Neural crest cell (in vitro differentiated cells): ENCODE measurements at places on chromosomes 2 and 18. TPM values are rescaled to one million over a fixed set of nuclear protein-coding genes. Genes with fewer than 3 reads are reported as not detected.

Gene ABCB11
- 0.07 and 0.11 TPM in 2 replicates for total RNA-seq

Gene ANKRD29
- 0.61 and 0.96 TPM in 2 replicates for total RNA-seq

Gene MC4R
- total RNA-seq: 0.19 TPM in 1 of 2 replicates, not detected in the other

Gene AGXT
- not detected in 2 replicates for total RNA-seq

DNA sequence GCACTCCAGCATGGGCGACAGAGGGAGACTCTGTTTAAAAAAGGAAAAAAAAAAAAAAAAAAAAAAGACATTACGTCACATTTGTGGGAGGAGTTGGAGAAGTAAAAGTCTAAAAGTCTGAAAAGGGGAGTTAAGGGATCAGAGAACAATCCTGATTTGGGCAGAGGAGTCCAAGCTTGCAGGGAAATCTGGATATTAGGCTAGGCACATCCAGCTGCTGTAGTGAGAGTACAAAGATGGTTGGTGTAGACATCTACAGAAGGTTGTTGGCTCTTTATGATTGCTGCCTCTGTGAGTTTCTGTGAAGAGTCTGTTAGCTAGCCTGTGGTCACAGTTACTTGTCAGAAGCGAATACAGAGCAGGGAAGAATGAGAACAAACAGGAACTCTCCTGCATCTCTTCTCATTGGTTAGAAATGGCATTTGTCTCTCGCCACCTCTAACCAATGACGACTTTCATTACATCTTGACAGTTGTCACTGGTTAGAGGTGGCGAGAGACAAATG lies 3.3 kb upstream of the OSBPL6 start:
- no peaks in the 10 kb centered on the region for H3K36me3 ChIP-seq
- H3K27ac ChIP-seq: no peak overlapping the region
- H3K4me1 ChIP-seq: peaks cover 18% of the 10 kb centered on the region
- H3K27me3 ChIP-seq: peaks cover 28% of the 10 kb centered on the region
- H3K4me3 ChIP-seq: no peak overlapping the region

- no peak overlapping the region for H3K4me3 ChIP-seq
- DNase-seq: peak; percentile 51
- no peaks in the 10 kb centered on the region for H3K36me3 ChIP-seq
- no peak overlapping the region for H3K27ac ChIP-seq
Measured at GRCh38 chr2:232365621-232366321, 12.8 kb upstream of the ALPP start.

DNA sequence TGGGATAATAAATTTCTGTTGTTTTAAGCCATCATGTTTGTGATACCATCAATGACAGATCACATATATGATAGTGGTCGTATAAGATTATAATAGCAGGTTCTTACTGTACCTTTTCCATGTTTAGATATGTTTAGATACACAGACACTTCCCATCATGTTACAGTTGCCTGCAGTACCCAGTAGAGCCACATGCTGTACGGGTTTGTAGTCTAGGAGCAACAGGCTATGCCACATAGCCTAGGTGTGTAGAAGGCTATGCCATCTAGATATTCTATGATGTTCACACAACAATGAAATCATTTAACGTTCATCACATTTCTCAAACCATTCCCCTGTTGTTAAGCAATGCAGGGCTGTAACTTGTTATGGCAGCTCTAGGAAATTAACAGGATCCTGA lies 132.9 kb upstream of the SH3BP4 start:
- no peak overlapping the region for H3K4me3 ChIP-seq
- no peaks in the 10 kb centered on the region for H3K27me3 ChIP-seq
- H3K27ac ChIP-seq: no peak overlapping the region

DNA sequence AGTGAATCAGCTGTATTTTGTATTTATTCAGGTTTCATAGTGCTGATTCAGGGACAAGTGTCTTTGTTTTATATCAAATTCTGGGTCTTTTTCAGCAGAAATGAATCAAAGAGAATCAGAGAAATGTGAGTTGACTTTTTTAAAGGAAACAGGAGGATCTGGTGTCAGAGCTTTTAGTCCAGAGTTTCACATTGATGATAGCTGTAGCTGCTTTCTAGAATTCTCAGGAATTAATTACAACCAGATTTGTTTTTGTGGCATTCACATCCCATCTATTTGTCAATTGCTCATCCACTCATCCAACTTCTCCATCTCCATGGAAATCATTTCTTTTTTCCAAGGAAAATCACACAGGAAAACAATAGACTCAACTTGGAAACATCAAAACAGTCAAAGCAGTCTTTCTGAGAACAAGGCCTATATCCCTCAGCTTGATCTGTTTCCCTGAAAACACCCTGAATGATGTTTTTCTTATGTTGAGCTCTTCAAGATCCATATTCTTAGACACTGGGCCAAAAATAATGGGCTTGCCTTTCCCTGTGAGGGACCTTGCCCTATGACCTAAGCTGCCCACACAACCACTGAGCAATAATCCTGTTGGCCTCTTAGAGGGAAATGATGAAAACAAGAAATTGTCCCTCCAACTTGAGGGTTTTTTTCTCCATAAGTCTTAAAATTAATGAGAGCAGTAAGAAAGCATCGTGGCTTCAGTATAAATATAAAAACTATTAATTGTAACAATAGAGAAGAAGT lies 249.5 kb upstream of the FN1 start:
- H3K4me1 ChIP-seq: peaks cover 39% of the 10 kb centered on the region
- H3K27me3 ChIP-seq: no peaks in the 10 kb centered on the region
- peak overlapping the region; percentile 54 for H3K27ac ChIP-seq
- no peaks in the 10 kb centered on the region for H3K36me3 ChIP-seq
- no peak overlapping the region for H3K4me3 ChIP-seq
- no peak for DNase-seq

DNA sequence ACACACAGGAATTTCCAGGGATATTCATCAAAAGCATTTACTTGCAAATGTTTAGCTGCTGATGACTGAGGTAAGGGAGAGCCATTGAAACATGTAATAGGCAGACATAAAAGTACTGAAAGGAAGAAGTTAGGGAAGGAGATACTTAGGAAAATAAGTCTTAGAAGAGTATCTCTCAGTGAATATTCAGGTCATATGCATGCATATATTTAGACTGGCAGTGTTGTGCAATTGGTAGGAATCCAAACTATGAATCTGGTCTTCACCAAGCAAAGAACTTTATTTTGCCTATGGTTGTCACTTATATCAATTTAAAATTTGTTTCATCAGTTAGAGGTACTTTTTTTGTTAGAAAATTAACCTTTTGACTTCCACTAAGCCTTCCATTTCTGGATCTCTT lies 1490.7 kb downstream of the SUCLG1 start:
- H3K4me1 ChIP-seq: no peaks in the 10 kb centered on the region
- no peak overlapping the region for H3K27ac ChIP-seq
- DNase-seq: no peak
- H3K4me3 ChIP-seq: no peak overlapping the region
- no peaks in the 10 kb centered on the region for H3K27me3 ChIP-seq
- H3K36me3 ChIP-seq: no peaks in the 10 kb centered on the region

- no peak for DNase-seq
- no peaks in the 10 kb centered on the region for H3K27me3 ChIP-seq
- H3K27ac ChIP-seq: peak overlapping the region; percentile 81
- H3K4me3 ChIP-seq: no peak overlapping the region
- no peaks in the 10 kb centered on the region for H3K36me3 ChIP-seq
Measured at GRCh38 chr2:213252206-213252605, 32.1 kb upstream of the SPAG16 start.

DNA sequence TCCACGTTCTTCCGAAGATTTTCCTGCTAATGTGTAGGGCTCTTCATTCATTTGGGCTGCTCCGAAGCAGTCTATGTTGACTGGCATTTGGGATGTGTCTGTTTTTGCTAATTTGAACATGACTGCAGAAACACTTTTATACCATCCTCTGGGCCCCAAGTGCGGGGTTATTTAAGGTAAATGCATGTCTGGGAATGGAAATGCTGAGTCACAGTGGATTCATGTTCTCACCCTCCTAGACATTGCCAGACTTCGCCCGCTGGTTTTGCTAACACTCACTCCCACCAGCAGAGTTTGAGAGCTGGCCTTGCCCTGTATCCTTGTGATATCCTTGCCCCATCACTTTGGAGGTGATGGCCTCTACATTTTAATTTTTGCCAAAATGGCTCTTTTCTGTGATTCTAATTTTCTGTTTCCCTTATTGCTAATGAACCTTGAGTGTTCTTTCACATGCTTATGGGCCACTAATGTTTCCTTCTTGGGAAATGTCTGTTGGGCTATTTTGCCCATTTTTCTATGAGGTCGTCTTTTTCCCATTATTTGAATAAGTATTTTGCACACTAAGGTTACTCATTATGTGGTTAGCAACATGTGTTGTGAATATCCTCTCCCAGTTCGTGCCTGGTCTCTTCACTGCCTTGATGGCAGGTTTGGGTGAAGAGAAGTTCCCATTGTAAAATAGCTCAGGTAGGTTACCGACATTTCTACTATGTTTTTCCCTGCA lies 204.1 kb downstream of the GLI2 start:
- H3K4me1 ChIP-seq: peaks cover 67% of the 10 kb centered on the region
- no peaks in the 10 kb centered on the region for H3K27me3 ChIP-seq

DNA sequence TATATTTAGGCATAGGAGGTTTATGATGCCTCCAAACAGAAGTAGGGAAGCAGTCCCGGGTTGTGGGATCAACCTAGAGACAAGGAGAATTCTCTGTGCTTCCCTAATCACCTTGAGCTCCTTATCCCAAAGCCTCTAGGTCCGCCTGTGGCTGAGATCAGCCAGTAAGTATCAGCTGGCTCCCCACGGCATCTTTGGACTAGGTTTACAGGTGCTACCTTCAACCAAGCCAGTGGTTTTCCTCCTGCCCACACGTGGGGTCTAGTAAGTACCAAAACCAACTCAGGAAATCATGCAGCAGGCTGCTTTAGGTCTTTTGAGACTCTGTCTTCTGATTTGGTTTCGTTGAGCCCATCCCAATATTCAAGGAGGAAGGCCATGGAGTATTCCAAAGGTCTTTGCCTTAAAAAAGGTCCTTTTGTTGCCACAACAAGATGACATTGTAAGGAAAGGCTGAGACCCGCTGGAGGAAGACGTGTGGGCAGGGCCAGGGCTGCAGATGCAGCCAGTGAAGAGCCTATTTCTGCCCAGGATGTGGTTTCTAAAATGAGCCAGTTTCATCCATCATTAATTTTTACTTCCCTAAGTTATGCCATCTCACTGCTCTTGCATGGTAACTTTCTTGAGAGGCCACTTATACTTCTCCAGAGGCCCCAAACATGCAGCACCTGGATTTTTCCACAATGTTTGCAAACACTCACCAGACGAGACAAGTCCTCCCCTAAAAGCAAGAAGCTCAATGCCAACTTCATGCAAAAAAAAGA lies 248.7 kb downstream of the RNF152 start:
- H3K4me1 ChIP-seq: no peaks in the 10 kb centered on the region
- no peaks in the 10 kb centered on the region for H3K36me3 ChIP-seq
- H3K4me3 ChIP-seq: no peak overlapping the region
- DNase-seq: no peak

DNA sequence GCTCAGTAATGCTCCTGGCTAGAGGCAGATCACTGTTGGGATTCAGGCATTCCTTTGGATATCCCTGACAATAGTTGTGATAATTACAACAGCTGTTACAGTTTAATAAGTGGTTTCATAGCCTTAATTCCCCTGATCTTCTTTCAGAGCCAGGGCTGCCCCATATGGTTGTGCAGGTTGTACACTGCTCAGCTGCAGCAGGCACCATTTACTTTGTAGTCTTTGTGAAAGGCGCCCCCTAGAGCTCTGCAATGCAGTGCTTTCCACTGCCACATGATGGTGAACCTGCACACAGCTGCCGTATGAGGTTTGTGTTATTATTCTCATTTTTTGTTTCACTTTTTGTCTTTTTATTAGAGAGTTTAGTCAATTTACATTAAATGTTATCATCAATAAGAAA lies 239.1 kb downstream of the KCNS3 start:
- no peak overlapping the region for H3K4me3 ChIP-seq
- H3K4me1 ChIP-seq: no peaks in the 10 kb centered on the region
- no peaks in the 10 kb centered on the region for H3K36me3 ChIP-seq
- no peaks in the 10 kb centered on the region for H3K27me3 ChIP-seq

DNA sequence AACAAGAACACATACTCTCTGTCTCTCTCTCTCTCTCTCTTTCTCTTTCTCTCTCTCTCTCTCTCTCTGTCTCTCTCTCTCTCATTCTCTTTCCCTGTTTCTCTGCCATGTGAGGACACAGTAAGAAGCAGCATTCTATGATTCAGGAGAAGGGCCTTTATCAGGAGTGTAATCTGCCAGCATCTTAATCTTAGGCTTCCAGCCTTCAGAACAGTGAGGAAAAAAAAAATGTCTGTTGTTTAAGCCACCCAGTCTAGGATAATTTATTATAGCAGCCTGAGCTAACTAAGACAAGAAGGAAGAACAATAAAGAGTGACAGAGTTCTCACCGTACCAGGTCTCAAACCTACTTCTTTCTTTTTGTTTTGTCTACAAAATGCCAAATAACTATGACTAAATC lies 399.4 kb downstream of the SOCS6 start:
- H3K27ac ChIP-seq: no peak overlapping the region
- DNase-seq: no peak
- H3K36me3 ChIP-seq: no peaks in the 10 kb centered on the region
- H3K27me3 ChIP-seq: no peaks in the 10 kb centered on the region

- no peak overlapping the region for H3K27ac ChIP-seq
- no peaks in the 10 kb centered on the region for H3K27me3 ChIP-seq
- H3K36me3 ChIP-seq: no peaks in the 10 kb centered on the region
- H3K4me1 ChIP-seq: peaks cover 42% of the 10 kb centered on the region
- no peak overlapping the region for H3K4me3 ChIP-seq
- no peak for DNase-seq
Measured at GRCh38 chr2:11534071-11534745, 363 bp downstream of the GREB1 start.

- H3K36me3 ChIP-seq: no peaks in the 10 kb centered on the region
- no peak for DNase-seq
- no peak overlapping the region for H3K27ac ChIP-seq
- H3K4me1 ChIP-seq: no peaks in the 10 kb centered on the region
- no peak overlapping the region for H3K4me3 ChIP-seq
- no peaks in the 10 kb centered on the region for H3K27me3 ChIP-seq
Measured at GRCh38 chr2:40259900-40260299, 192.0 kb downstream of the SLC8A1 start.

GRCh38 chr2:211351987-211352386 lies 795.6 kb downstream of the CPS1 start:
- DNase-seq: no peak
- H3K36me3 ChIP-seq: no peaks in the 10 kb centered on the region

GRCh38 chr2:42296226-42296625 lies 64.8 kb downstream of the COX7A2L start:
- no peaks in the 10 kb centered on the region for H3K27me3 ChIP-seq
- H3K4me3 ChIP-seq: no peak overlapping the region
- DNase-seq: no peak
- peak overlapping the region; percentile 37 for H3K27ac ChIP-seq
- H3K4me1 ChIP-seq: no peaks in the 10 kb centered on the region

DNA sequence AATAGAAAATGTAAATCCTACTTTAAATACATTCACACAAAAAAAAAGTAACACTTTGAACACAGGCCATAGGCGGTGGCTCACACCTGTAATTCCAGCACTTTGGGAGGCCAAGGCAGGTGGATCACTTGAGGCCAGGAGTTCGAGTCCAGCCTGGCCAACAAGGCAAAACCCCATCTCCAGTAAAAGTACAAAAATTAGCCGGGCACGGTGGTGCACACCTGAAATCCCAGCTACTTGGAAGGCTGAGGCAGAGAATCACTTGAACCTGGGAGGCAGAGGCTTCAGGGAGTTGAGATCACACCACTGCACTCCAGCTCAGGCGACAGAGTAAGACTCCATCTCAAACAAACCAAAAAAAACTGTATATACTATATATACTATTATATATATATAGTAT lies 303.6 kb downstream of the BCL11A start:
- no peak overlapping the region for H3K27ac ChIP-seq
- H3K4me1 ChIP-seq: peaks cover 12% of the 10 kb centered on the region
- no peak overlapping the region for H3K4me3 ChIP-seq
- H3K36me3 ChIP-seq: no peaks in the 10 kb centered on the region
- DNase-seq: no peak
- H3K27me3 ChIP-seq: no peaks in the 10 kb centered on the region

- H3K4me1 ChIP-seq: peaks cover 5% of the 10 kb centered on the region
- no peak overlapping the region for H3K4me3 ChIP-seq
- no peaks in the 10 kb centered on the region for H3K36me3 ChIP-seq
- H3K27me3 ChIP-seq: no peaks in the 10 kb centered on the region
Measured at GRCh38 chr18:70366670-70367069, 77.8 kb downstream of the SOCS6 start.
